ENCODE measurements at places on chromosomes 2 and 18.

DNA sequence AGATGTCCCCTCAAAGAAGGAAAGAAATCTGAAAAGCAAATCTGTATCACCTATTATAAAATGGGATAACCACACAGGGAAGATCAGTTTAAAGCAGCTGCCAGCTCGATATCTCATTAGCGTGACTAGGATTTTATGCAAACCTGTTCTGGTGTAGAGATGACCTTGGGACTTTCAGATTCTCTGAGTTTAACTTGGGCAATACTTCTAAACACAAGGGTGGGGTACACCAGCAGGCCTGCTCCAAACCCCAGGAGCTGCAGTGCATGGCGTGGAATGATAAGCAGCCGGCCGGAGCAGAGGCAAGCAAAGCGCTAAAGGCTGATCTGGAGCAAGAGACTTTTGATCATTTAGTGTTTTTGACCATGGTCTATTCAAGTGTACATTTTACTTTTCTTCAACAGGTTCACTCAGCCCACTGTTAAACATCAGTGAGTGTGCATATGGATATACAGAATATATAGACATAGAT lies 4.7 kb downstream of the SERTAD2 start:
- DNase-seq, result no peak

GRCh38 chr2:66030553-66030952 lies 404.4 kb upstream of the MEIS1 start:
- DNase-seq, result no peak

DNA sequence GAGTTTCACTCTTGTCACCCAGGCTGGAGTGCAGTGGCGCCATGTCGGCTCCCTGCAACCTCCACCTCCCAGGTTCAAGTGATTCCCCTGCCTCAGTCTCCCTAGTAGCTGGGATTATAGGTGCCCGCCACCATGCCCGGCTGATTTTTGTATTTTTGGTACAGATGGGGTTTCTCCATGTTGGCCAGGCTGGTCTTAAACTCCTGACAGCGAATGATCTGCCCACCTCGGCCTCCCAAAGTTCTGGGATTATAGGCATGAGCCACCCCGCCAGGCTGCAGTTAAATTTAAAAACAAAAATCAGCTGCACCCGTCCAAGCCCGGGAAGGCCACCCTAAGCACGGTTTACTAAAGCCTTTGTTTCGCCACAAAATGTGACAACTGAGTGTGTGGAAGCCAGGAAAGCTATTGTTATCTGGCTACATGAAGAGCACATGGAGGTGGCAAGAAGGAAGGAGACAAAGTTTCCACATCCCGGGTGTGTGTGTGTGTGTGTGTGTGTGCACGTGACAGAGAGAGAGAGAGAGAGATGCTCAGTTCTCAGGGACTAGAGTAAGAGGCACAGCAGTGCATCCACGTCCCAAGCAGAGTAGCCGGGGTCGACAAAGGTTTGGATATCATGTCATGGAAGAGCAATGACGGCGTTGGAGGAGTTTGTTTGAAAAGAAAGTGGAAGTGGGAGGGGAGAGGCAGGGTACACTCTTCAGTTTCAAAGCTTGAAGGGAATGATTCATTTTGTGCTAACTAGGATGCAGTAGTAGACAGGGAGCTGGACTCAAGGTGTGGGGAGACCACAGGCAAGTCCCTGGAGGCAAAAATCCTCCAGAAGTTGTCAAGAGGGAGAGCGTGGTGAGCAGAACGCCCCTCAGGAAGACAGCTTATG lies 20.1 kb downstream of the INPP5D start:
- no peak for DNase-seq

DNA sequence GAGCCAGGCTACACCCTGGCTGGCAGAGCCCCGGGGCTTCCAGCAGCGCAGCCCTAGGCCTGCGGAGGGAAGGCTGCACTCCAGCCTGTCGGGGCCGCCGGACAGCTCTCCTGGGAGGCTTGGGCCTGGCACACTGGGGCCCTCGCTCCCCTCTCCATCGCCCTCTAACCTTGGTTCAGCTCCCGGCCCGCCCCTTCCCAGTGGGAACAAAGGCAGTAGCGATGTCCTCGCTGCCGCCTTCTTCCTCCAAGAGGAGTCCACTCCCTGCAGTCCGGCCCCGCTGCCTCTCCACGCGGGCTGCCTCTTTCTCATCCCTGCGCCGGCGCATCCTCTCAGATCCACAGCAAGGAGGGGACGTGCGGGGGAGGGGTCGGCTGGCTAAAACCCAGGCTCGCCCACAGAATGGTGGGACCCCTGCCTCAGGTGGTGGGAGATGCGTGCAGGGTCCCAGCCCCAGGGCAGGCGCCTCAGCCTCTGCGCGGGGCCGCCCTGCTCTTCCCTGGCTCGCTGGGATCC lies 138.1 kb downstream of the TWIST2 start:
- DNase-seq, result no peak

DNA sequence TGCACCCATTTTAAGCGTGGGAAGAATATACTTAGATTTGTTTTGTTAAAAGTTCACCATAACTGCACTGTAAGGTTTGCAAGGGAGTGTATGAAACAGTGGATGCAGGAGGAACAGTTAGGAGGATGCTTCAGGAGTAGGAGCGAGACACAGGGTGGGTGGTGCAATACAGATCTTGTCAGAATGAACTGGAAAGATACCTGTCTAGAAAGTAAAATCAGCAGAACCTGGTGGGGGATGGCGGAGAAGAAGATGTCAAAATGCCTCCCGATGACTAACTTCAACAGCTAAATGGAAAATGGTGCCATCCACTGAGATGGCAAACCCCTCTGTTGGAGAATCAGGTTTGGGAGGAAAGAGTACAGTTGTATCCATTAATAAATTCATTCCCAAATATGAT lies 18.2 kb downstream of the LANCL1 start:
- no peak for DNase-seq

- no peak for DNase-seq
Observed at GRCh38 chr2:8607606-8608005, 74.2 kb upstream of the ID2 start.

DNA sequence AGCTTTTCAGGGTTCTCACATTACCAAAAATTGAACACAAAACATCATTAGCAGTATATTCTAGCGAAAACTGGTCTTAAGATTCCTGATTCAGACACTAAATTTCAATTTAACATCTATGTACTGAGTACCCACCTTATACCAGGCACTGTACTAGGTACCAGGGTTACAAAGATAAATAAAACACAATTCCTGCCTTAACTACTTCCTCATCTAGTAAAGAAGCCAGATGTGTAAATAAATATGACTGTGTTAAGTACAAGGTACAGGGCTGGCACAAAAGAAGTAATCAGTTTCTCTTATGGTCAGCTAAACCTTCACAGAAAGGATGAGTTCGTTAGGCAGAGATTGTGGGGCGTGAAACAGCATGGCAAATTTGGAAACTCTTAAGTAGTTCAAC lies 6.1 kb downstream of the FARSB start:
- no peak for DNase-seq

GRCh38 chr2:200698217-200698616 lies 112.4 kb downstream of the AOX1 start:
- DNase-seq, result no peak

DNA sequence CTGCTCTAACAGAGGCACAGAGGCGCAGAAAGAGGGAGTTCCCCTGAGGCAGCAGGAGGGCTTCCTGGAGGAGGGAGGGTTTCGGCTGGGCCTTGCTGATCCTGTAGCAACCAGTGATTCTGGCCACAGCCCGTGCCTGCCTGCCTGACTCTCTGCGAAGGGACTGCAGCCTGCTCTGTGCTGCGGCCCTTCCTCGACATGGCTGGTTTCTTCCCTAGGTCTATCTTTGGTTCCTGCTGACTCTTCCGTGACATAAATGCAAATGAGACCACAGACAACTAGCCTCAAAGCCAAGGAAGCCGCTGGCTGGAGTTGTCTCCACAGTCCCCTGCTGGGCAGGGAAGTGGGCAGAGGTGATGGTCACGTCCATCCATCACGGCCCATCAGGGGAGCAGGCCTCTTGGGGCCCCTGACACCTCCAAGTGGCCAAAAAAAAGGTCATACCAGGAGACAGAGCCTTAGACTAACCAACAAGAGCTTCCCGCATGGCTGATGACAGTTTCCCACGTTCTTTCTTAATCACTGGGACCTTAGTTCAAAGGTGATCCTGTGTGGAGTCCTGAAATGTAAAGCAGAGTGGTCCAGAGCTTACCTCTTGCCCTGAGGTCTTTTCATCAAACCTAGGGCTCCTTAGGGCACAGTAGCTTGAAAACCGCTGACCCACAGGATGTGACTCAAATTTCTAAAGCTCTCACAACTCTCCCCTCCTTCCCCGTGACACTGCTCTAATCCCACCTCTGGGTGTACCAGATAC lies 55.3 kb downstream of the HS1BP3 start:
- DNase-seq, result no peak

DNA sequence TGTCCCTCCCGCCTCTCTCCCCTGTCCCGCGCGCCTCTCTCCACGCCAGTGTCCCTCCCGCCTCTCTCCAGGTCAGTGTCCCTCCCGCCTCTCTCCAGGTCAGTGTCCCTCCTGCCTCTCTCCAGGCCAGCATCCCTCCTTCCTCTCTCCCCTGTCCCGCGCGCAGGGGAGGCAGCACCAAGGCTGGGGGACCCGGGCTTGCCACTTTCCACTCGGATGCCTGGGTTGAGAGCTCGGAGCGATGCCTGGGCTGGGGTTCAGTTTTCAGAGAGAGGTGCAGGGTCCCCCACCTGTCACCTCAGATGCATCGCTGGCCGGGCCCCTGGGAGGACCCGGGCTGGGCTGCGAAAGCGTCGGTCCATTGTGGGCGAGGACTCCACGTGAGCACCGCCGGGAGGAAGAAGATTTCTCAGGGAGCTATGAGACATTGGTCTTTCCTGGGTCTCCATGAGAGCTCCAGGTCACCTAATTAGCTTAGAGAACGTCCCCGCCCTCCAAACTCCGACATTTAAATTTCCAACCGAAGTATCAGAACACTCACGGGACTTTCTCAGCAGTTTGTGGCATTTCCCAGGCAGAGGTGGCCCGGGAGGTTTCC lies 2.1 kb downstream of the FBLN7 start:
- no peak for DNase-seq

DNA sequence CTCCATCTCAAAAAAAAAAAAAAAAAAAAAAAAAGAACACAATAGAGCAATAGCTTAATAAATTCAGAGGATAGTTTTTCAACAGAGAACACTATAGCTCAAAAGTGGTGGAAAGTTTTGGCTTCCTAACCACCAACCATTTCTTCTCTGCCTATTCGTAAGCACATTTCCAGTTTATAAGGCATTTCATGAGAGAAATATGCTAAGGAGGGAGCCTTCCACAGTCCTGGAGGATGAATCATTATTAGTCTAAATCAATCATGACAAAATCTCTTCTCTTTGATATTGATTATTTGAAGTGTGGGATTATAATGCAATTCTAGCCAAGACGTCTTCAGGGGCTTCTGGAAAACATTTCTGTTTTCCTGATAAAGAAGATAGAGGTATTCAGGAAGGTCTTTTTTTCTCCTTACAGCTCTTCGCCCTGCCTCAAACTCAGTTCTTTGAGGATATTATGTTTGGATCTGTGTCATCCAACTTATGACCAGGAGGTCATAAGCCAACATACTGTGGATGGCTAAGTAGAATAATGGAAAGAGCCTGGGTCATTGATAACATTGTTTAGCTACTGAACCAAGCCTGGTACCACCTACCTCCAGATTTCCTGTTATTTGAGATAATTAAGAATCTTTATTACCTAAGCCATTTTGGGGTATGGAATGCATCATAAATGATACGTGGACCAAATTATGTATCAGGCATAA lies 207.3 kb downstream of the TRIB2 start:
- DNase-seq, result no peak

- no peak for DNase-seq
Observed at GRCh38 chr2:32008805-32009515, 1.8 kb downstream of the MEMO1 start.

DNA sequence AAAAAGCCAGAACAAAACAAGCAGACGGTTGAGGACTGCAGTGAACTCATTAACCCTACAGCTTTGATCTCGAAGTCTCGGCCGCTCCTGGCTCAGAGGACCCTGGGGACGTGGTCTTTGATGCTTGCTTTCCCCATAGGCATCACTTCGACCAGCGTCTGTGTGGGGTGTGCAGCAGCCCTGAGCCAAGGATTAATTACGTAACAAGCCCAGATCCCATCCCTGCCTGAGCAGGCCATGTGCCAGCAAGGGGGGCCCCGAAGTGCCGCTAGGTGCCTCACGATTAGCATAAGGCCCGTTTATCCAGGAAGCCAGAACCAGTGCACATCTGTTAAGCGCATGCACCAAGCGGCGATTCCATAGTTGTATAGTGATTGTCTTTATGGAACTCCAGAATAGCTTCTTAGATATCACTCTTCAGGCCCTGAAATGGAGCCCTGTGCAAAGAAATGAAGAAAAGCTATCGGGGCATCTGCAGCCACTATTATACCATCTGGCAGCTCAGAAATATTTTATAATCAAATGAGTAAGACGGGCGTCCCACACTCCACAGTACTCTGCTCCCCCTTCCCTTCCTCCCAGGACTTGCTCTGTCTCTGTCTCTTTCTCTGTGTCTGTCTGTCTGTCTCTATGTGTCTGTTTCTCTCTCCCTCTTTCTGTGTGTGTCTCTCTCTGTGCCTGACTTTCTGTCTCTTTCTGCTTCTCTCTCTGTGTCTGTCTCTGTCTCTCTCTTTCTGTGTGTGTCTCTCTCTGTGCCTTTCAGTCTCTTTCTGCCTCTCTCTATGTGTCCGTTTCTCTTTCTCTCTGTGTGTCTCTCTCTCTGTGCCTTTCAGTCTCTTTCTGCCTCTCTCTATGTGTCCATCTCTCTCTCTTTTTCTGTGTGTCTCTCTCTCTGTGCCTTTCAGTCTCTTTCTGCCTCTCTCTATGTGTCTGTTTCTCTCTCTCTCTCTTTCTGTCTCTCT lies 41.7 kb downstream of the HPCAL1 start:
- no peak for DNase-seq

DNA sequence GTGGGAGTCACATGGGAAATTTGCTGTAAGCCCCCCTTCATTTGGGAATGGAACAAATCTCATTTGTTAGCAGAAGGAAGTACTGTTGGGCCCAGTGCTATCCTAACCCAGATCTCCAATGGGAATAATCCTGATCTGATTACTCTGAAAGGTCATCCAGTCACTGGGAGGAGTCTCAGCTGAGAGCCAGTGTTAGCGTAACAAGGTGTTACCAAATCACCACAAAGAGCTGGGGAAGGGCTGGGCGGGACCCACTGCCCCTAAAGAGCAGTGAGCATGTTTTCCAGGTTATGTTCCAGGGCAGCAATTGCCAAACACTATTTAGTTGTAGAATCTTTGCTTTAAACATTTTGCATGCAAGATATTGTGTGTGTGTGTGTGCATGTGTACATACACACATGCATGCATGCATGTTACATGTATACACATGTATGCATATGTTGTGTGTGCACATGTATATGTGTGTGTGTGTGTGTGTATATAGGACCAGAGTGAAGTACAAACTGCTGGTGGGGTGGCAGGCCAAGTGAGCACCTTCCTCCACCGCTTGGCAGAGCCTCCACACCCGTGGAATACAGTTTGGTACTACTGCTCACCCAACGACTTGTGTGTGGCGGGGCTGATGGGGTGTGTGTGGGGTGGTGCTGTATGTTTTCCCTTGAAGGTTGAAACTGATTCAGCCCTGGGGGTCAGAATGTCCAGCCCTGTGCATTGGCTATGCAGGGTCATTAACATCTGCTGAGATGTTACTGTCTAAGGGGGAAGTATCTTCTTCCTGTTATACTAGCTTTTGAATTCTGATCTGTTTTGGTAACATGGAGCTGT lies 15.2 kb downstream of the INPP5D start:
- DNase-seq, result no peak

- DNase-seq, result no peak
Observed at GRCh38 chr18:48575658-48576456, 37.0 kb downstream of the CTIF start.
